Caco-2 (cell line): ENCODE measurements at places on chromosomes 16 and 17. TPM values are rescaled to one million over a fixed set of nuclear protein-coding genes. Genes with fewer than 3 reads are reported as not detected.

The CCL16 gene
- not detected in 2 replicates for total RNA-seq

GRCh38 chr16:2664574-2664982, 17.7 kb upstream of the KCTD5 start:
- H3K27ac ChIP-seq = no peak overlapping the region
- DNase-seq = no peak
- no peaks in the 10 kb centered on the region for H3K27me3 ChIP-seq
- no peak overlapping the region for H3K4me3 ChIP-seq
- no peaks in the 10 kb centered on the region for H3K36me3 ChIP-seq
- peaks cover 11% of the 10 kb centered on the region for H3K4me1 ChIP-seq

- no peak overlapping the region for H3K27ac ChIP-seq
- no peak overlapping the region for H3K4me3 ChIP-seq
- H3K27me3 ChIP-seq = no peaks in the 10 kb centered on the region
- no peak for DNase-seq
- peaks cover 16% of the 10 kb centered on the region for H3K4me1 ChIP-seq
These were observed 30.6 kb downstream of the METRNL start for GRCh38 chr17:83109793-83110645.

The TBC1D3C gene
- total RNA-seq = not detected in 2 replicates

- no peak overlapping the region for H3K27ac ChIP-seq
- H3K4me1 ChIP-seq = no peaks in the 10 kb centered on the region
- H3K4me3 ChIP-seq = no peak overlapping the region
These were observed 62.1 kb upstream of the GSG1L start for GRCh38 chr16:28125592-28125991.

DNA sequence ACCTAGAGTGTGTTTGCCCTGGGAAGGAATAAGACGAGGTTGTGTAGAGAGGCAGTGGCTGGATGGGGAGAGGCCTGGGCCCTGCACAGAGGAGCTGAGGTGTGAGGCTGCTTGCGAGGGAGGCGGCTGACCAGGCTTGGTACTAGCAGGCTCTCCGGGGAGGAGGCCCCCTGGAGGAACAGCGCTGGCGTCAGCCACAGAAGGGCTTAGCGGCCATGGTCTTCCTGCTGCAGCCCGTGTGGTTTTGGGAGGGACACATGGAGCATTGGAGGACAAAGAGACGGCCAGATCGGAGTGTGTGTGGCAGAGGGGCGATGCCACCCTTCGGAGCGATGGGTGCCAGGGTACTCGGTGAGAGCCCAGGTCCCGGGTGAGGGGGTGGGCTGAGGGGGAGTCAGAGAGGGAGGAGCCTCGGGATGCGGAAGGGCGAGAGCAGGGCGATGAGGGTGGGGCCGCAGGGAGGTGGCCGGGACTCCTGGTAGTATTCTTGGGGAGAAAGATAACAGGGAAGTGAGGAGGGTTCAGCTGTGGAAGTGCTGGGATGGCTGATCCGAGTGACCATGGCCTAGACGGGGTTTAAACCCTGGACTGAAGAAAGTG, 8.3 kb downstream of the BANP start:
- no peak overlapping the region for H3K4me3 ChIP-seq
- no peaks in the 10 kb centered on the region for H3K27me3 ChIP-seq
- DNase-seq = no peak
- no peaks in the 10 kb centered on the region; the same call in 1 of the 2 replicates for H3K36me3 ChIP-seq
- H3K27ac ChIP-seq = peak overlapping the region; percentile 45
- peaks cover 7% of the 10 kb centered on the region; the same call in 1 of the 2 replicates for H3K4me1 ChIP-seq

- peak; percentile 67 for DNase-seq
- no peak overlapping the region for H3K4me3 ChIP-seq
These were observed 25.9 kb downstream of the AP2B1 start for GRCh38 chr17:35612924-35613521.

The CCL13 gene
- not detected in 2 replicates for total RNA-seq

The AKAP1 gene
- 87.1 and 87.2 TPM in 2 replicates for total RNA-seq

The SULT1A2 gene
- total RNA-seq = 0.43 TPM in 1 of 2 replicates, not detected in the other

- no peak for DNase-seq
- no peaks in the 10 kb centered on the region for H3K27me3 ChIP-seq
- H3K36me3 ChIP-seq = 0 out of 2 replicates have a peak, but pooled peaks cover 1% of the 10 kb centered on the region
- H3K4me3 ChIP-seq = peak within 1 kb of the TSS; percentile 88
These were observed at the start of gene RNF213 for GRCh38 chr17:80260791-80261158. TSS of gene RNF213 (plus strand) at chr17:80260852. CDS start at chr17:80263682, 2,830 bp downstream.

DNA sequence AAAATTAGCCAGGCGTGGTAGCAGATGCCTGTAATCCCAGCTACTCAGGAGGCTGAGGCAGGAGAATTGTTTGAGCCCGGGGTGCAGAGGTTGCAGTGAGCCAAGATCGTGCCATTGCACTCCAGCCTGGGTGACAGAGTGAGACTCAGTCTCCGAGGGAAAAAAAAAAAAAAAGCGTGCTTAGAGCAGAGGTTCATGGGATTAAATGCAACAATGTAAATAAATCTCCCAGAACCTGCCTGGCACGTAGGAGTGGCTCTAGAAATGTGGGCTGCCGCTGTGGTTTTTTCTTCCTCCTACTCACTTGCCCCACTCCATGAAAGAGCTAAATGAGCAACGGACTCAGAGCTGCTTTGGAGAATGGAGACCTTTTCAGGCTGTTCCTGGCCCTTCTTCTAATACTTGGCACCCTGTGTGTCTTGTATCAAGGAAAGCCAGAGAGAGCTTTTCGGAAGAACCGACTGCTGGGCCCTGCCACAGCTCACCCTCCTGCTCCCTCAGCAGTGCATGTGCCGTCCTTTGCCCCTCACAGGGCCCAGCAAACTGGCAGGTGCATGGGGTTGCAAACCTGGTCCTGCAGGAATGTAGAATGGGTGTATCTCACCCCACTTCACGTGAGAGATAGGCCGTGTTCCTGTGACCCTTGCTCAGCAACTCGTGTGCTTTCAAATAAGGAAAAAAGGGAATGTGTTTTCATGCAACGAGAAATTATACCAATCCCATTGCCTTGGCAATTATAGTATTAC, 52.0 kb downstream of the LDHD start:
- peak overlapping the region; percentile 94 for H3K27ac ChIP-seq
- no peaks in the 10 kb centered on the region for H3K36me3 ChIP-seq
- DNase-seq = no peak
- H3K4me3 ChIP-seq = no peak overlapping the region
- H3K27me3 ChIP-seq = no peaks in the 10 kb centered on the region

GRCh38 chr17:74289688-74290087, 15.7 kb downstream of the DNAI2 start:
- H3K27ac ChIP-seq = no peak overlapping the region
- H3K4me3 ChIP-seq = no peak overlapping the region
- no peaks in the 10 kb centered on the region for H3K4me1 ChIP-seq
- H3K36me3 ChIP-seq = no peaks in the 10 kb centered on the region

GRCh38 chr16:86371083-86371803, 139.1 kb upstream of the FOXF1 start:
- no peaks in the 10 kb centered on the region for H3K36me3 ChIP-seq
- H3K4me3 ChIP-seq = no peak overlapping the region
- no peak overlapping the region for H3K27ac ChIP-seq
- H3K4me1 ChIP-seq = no peaks in the 10 kb centered on the region

DNA sequence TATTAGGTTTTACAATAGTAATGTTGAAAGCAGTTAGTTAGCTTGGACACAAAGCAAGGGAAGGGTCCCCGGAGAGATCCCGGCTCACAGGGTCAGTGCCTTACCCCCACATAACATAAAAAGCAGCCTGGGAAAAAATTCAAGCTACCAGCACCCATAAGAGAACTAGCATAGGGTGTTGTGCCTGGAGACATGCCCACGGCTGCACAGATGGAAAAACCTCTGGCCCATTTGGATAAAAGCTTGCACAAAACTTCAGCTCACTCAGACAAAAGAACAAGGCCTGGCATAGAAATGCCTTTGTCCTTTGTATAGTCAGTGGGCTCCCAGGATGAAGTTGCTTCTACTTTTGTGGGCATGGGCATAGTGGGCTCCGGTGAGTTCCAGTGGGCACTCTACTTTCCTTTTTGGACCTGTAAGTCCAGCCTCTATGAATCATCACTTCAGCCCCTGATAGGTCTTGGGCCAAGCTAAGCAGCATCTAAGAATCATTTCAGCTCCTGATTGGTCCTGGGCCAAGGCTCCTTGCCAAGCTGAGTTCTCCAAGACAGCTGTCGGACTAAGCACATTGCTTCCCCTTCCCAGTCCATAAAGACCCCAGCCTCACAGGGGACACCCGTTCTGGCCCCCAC, 1.3 kb upstream of the RDM1 start:
- no peak for DNase-seq
- no peak overlapping the region for H3K4me3 ChIP-seq
- H3K27me3 ChIP-seq = no peaks in the 10 kb centered on the region
- H3K27ac ChIP-seq = no peak overlapping the region
- no peaks in the 10 kb centered on the region for H3K36me3 ChIP-seq
- peaks cover 3% of the 10 kb centered on the region; the same call in 1 of the 2 replicates for H3K4me1 ChIP-seq

The CIBAR2 gene
- not detected in 2 replicates for total RNA-seq

DNA sequence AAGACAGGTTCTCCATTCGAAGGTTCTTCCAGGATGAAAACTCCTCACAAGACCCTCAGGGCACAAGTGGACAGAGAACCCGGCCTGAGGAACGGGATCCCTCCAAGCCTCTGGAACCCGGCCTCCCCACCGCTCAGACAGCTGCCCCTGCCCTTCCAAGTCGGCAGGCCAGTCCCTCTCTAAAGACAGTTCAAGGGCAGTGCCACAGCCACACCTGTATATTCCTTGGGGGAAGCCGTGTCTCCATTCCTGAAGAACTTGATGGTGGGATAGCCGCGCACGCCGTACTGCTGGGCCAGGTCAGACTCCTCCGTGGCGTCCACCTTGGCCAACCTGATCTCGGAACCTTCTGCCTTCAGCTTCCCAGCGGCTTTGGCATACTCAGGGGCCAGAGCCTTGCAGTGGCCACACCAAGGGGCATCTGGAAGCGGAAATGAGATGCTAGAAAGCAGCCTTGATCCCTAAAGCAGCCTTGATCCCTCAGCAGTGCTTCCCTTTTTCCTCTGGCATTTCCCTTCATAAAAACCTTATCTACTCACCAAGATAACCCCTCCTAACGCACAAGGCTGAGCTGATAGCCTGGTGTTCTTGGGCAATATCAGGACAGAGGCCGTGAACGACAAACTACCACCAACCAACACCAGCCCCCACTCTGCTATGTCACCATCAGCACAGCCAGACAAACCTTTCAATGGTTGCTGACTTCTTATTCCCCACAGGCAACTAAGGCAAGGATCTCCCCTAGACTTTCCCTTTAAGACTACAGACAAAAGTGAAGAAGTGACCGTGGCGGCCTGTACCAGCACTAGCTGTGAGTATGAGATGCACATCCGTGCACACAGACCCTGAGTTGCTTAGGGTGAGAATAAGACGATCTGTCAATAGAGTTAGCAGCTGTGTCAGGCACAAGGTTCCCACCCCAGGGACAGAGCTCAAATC, 1.1 kb downstream of the P4HB start:
- peak overlapping the region; percentile 84 for H3K4me3 ChIP-seq
- H3K36me3 ChIP-seq = peaks cover 8% of the 10 kb centered on the region
- peaks cover 17% of the 10 kb centered on the region for H3K4me1 ChIP-seq
- DNase-seq = peak; percentile 37
- no peaks in the 10 kb centered on the region for H3K27me3 ChIP-seq
- H3K27ac ChIP-seq = peak overlapping the region; percentile 94

The OR1F1 gene
- total RNA-seq = not detected in 2 replicates

DNA sequence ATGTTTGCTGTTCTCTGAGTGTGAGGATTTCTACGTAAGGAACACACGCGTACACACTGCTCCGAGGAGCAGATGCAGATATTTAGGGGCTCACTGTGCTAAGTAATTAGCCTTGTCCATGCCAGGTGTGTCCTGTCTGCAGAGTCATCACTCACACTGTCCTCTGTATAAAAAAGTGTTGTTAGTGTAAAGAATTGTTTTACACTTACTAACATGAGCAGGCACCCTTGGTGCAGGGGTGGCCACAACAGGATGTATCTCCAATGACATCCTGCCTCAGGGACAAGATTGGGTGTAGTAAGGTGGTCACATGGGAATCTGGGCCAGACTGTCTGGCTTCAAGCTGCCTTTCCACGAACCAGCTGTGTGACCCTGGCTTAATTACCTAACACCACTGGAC, 63.9 kb downstream of the NDEL1 start:
- no peaks in the 10 kb centered on the region for H3K4me1 ChIP-seq
- no peaks in the 10 kb centered on the region for H3K36me3 ChIP-seq
- DNase-seq = no peak
- no peak overlapping the region for H3K4me3 ChIP-seq
- H3K27ac ChIP-seq = no peak overlapping the region
- H3K27me3 ChIP-seq = no peaks in the 10 kb centered on the region

GRCh38 chr17:41750862-41751261, 16.4 kb upstream of the HAP1 start:
- H3K27me3 ChIP-seq = no peaks in the 10 kb centered on the region
- H3K36me3 ChIP-seq = peaks cover 6% of the 10 kb centered on the region
- H3K27ac ChIP-seq = no peak overlapping the region
- H3K4me3 ChIP-seq = no peak overlapping the region
- DNase-seq = no peak

GRCh38 chr17:40349477-40349894, 15.1 kb downstream of the GJD3 start:
- no peaks in the 10 kb centered on the region for H3K27me3 ChIP-seq
- DNase-seq = no peak
- peaks cover 5% of the 10 kb centered on the region for H3K36me3 ChIP-seq
- peak overlapping the region; percentile 3 for H3K27ac ChIP-seq

GRCh38 chr17:68319410-68320162, 28.3 kb downstream of the ARSG start:
- H3K27ac ChIP-seq = no peak overlapping the region
- no peak for DNase-seq
- H3K36me3 ChIP-seq = no peaks in the 10 kb centered on the region
- H3K27me3 ChIP-seq = no peaks in the 10 kb centered on the region

GRCh38 chr16:55045756-55046460, 115.2 kb downstream of the IRX5 start:
- no peaks in the 10 kb centered on the region for H3K36me3 ChIP-seq
- no peaks in the 10 kb centered on the region for H3K27me3 ChIP-seq
- peak overlapping the region; percentile 79 for H3K27ac ChIP-seq
- no peak overlapping the region for H3K4me3 ChIP-seq

The LCMT1 gene
- total RNA-seq = 50.8 and 53.9 TPM in 2 replicates

DNA sequence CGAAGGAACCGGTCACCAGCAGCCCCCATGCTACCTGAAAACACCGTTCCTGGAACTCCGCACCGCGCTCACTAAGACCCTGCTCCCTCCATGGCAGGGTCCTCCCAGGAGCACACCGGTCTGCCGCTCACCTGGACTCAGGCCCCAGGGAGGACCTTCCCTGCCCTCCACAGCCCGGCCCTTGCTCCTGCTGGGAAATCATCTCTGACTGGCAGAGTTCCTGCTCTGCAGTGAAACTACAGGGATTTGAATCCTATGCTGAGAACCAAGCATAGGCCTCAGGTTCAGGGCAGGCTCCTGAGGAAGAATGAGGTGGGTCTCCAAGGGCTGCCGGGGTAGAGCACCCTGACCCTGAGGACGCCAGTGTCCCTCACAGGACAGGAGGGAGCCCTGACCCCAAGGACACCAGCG, 88.5 kb downstream of the KCNJ12 start:
- H3K27ac ChIP-seq = peak overlapping the region; percentile 36
- no peaks in the 10 kb centered on the region for H3K4me1 ChIP-seq
- H3K36me3 ChIP-seq = no peaks in the 10 kb centered on the region
- DNase-seq = no peak
